ENCODE measurements at places on chromosomes 7 and 10.

DNA sequence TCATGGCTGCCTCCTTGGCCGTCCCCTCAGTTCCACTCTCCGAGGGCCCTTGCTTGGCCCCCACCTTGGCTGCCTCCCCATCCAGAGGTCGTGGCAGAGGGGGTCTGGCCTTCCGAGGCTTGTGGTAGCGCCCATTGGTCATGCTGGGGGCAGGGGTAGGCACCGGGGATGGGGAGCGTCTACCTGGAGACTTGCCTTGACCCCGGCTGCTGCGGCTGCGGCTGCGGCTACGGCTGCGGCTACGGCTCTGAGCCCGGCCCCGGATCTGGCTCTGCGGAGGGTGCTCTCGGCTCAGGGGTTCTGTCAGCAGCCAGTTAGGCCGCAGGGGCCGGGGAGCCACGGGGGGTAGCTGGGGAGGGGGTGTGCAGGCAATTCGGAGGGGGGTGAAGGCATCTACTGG lies 10.7 kb downstream of the LZTS2 start:
- DNase-seq = no peak

DNA sequence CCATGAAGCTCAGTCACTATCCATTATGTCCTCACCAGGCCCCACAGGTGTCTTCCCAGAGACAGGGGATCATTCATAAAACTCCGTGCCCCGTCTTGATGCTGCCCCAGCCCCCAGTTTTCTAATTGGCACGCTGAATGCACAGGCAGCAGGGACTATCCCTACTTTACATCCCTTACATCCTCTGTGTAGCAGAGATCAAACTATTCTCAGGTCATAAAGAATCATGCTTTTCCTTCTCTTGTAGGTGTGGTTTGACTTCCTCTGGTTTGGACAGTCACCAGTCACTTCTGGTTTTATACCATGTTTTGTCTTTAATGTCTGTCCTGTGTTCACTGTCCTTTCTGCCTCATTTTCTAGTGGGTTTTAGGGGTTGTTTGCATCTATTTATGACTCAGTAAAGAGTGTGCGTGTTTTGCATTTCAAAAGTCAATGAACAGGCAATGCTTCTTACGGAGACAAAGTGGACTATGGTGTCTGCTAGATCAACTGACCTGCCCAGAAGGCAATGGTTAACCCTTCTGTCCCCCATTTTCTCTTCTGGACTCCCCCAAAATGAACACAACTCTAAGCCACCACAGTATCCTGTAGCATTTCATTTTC lies 140.4 kb upstream of the NPVF start:
- no peak for DNase-seq

DNA sequence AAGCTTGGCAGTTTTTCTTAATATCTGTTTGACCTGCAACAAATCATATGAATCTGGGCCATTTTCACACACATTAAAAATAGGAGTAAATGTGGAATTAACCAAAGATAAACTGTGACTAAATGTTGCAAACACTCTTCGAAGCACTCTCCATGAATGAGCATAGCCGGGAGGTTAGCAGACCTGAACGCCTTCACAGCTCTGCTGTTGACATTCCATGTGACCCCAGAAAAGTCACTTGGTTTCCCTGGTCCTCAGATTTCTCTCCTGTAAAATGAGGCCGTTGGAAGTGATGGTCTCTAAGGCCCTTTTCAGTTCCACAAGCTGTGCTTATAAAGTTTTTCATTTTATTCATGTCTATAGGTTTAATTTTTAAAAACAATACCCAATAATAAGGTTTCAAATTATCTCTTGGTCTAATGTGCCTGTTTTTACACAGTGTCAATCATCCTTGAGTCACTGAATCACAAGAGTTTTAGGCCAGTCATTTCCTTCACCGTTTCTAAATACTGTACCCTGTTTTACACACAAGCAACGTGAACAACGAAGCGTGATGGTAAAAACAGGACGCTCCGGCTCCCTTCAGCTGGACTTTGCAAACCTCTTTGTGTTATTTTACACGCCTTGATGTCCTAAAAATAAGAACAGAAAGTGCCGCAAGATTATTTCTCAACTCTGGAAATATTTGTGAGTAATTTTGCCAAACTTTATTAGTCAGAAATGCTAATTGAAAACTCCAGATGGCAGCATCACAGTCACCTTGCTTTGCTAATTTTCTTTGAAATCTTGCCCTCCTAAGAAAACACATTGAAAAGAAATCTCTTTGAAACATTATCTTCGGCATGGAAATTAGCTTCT lies 38.6 kb upstream of the MET start:
- DNase-seq = no peak

DNA sequence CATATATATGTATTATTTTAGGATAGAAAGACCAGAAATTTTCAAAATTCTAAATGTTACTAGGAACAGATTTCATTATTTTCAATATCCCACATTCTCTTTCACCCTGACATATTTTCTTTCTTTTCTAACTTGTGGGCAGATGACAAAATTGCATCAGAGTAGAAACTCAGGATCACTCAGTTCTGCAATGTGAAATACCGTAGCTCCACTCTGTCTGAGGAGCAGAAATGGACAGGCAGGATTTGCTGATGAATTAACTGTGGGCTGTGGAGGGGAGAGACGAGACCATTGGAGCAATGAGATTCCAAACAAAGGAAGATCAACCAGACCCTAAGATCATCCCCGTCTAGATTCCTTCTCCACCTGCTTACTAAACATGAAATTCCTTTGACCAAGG lies 37.0 kb upstream of the SVOPL start:
- no peak for DNase-seq

DNA sequence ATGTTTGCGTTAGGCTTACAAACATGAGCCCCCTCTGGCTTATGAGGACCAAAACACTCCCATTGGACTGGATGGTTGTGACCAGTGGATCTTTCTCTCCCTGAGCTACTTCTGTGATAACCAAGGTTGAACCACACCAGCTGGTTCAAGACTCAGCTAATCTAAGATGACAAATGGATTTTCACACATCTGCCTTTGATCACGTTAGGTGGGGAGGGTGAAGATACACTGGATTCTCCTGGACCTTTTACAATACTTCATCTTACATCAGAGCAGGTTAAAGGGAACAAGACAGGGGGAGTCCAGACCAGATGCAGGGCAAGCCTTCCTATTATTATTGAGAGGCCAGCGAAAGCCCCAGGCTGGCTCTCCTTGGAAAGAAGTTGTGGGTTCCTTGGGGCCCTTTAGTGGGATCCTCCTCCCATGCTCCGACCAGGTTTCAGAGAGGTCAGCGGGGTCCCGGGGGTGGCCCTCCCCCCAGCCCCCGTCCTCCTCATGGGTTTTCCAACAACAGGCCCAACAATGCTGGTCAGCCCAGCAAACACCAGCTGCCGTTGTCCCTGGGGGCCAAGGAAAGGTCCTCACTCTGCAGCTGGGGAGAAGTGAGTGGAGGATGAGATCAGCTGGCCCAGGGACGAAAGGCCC lies 2.8 kb downstream of the GFRA1 start:
- no peak for DNase-seq

GRCh38 chr10:133537546-133538545 lies 10.7 kb downstream of the CYP2E1 start:
- no peak for DNase-seq

GRCh38 chr7:16421333-16422102 lies at the start of gene CRPPA:
Gene CRPPA (minus strand): TSS chr7:16421538. CDS start chr7:16421322, 216 bp downstream.
- DNase-seq = peak; percentile 23

DNA sequence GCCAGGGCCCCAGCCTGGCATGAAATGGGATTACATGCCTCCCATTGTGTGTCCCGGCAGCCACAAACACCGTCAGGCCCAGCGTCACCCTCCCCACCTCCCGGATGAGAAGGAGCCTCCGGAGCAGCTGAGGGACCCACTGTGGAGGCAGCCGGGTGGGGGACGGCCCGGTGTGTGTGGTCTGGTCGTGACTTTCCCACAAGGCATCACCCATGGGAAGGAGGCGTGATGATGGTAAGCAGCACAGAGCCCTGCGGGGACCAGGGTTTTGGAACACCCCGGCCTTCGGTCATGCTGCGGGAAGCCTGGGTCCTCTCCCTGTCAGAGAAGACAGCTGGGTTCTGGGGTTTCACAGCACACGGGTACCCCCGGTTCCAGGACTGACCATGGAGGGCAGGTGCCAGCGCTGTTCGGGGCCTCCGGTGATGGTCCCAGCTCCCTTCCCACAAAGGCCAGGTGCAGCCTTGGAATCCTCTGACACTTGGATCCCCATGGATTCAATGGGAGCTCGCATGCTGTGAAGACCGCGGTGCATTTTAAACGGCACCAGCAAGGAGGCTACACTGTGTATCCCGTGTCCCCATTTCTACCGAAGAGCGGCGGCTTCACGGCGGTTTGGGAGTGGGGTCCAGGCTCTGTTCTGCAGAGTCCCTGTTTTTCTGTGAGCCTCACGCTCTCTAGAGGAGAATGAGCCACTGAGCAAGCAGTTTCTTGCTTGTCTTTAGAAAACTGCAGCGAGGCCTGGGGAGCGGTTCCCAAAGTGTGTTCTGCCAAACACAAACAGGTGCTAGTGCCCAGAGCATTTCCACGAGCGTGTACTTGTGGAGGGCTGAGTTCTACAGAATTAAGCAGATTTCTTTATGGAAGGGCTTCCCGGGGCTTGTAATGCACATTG lies 336.0 kb downstream of the ADARB2 start:
- DNase-seq = no peak

DNA sequence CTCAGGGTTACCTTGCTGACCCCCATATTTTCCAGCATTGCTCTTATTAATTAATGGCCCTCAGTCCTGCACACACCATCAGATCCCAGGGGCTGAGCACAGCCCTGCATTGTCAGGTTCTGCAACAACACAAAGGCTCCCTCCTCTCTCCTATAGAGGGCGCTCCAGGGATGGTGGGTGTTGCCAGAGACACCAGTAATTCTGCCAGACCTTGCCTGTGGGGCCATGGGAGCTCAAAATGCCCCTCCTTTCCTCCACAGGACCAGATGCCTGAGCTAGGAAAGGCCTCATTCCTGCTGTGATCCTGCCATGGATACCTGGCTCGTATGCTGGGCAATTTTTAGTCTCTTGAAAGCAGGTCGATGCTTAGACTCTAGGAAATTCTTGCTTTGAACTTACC lies 42.8 kb upstream of the PRSS58 start:
- no peak for DNase-seq

GRCh38 chr7:156095908-156096539 lies 283.8 kb upstream of the SHH start:
- DNase-seq = no peak

- DNase-seq = no peak
These were observed 25.3 kb upstream of the LMTK2 start for GRCh38 chr7:98081319-98081718.

- DNase-seq = no peak
These were observed 232.8 kb upstream of the NPSR1 start for GRCh38 chr7:34425194-34425593.

DNA sequence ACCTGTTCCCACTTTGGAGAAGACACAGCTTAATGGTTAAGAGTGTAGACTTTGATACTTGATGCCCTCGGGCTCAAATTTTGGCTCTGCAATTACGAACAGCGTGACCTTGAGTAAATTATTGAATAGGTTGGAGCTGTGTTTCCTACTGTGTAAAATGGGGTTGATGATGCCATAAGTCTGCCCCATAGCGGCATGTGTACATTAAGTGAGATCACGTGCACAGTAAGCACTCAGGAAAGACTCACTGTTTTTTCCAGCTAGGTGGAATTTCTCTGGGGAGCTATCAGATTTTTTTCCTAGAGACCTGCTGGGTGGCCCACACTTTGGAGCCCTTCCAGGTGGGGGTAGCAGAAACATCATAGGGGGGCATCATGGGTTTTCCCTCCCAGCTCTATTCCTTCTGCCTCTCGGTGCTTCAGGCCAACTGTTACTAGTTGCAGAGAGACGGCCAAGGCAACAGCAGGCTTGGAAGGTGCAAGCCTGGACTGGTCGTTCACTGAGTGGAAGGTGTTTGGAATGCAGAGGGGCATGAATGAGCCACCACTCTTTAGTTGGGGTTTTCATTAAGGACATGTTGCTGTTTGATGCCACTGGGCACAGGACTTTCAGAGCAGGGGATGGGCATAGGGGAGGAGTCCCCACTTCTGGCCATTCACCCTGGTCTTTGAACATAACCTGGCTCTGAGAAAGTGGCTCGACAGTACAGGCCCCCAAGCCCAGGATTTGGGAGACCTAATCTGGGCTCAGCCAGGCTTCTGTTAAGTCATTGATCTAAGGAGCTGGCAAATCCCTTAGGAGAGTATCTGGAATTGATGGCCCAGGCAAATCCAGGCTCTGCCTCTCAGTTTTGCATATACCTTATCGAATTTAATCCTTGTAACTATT lies 64.0 kb downstream of the SYPL1 start:
- no peak for DNase-seq

GRCh38 chr7:47314248-47314647 lies 267.7 kb downstream of the TNS3 start:
- no peak for DNase-seq

DNA sequence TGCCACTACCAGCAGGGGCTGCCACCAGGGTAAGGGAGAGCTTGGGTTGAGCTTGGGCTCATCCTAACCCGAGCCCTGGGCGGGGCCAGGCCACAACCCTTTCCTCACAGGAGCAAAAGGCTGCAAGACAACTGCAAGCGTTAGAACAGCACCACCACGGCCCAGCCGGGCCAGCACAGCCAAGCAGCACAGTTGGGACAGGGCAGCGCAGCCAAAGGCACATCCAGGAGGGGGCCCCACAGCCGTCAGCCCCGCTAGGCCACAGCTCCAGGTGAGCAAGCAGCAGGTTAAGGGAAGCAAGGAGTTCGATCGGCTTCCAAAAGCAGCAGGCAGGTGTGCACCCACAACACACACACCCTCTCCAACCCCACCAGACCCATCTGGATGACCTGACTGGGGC lies 7.0 kb upstream of the NDST2 start:
- no peak for DNase-seq

DNA sequence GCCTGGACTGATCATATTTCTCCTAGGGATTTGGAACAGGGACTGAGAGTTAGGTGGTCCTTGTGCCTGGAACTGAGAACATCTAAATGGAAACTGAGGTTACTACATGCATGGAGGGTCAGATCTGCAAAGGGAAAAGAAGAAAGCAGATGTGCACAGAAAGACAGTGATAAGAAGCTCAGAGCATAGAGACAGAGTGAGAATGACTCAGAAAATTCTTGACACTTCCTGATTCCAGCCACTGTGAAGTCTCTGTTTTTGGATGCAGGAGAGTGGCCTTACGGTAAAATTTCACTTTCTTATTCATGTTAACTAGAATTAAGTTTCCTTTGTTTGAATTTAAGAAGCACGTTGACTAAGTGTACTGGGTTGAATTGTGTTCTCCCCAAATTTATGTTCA lies 241.7 kb downstream of the TMEM26 start:
- DNase-seq = no peak

- no peak for DNase-seq
These were observed 13.5 kb upstream of the MSRB2 start for GRCh38 chr10:23081891-23082290.

- no peak for DNase-seq
These were observed 93.5 kb upstream of the DIP2C start for GRCh38 chr10:782751-783648.

Measured in stimulated activated CD8-positive, alpha-beta memory T cell treated with anti-CD3 and anti-CD28 coated beads, Interleukin-15, amount 100 ng/mL, for 24 hours (primary cell).